ENCODE measurements at places on chromosomes 2 and 18. TPM values are rescaled to one million over a fixed set of nuclear protein-coding genes. Genes with fewer than 3 reads are reported as not detected.

The IL36RN gene
- not detected for total RNA-seq

The SCN3A gene
- total RNA-seq, result not detected

The IL37 gene
- not detected for total RNA-seq

The BUB1 gene
- 140 TPM for total RNA-seq

DNA sequence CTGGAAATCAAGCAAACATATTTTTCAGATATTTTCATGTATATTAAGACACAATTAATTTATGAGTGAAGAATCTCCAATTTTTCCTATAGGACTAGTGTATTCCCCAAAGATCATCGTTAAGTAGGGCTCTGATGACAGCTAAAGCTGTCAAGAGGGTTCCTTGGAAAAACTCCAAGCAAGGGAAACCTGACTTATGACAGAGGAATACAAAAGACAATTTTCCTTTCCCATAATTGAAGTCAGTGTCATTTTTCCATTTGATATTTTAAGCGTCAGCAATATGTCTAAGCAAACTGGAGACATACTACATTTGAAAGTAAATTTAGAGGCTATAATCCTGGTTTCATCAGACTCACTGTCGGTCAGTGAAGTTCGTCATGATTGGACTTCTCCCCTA is 36.1 kb downstream of the RIT2 start:
- DNase-seq, result no peak
- no peak overlapping the region for H3K27ac ChIP-seq
- H3K27me3 ChIP-seq, result no peaks in the 10 kb centered on the region
- no peaks in the 10 kb centered on the region for H3K4me1 ChIP-seq
- H3K36me3 ChIP-seq, result no peaks in the 10 kb centered on the region

GRCh38 chr2:98771721-98772524 is 41.0 kb upstream of the MGAT4A start:
- H3K4me1 ChIP-seq, result peaks cover 71% of the 10 kb centered on the region
- DNase-seq, result peak; percentile 84
- H3K4me3 ChIP-seq, result peak overlapping the region; percentile 94

DNA sequence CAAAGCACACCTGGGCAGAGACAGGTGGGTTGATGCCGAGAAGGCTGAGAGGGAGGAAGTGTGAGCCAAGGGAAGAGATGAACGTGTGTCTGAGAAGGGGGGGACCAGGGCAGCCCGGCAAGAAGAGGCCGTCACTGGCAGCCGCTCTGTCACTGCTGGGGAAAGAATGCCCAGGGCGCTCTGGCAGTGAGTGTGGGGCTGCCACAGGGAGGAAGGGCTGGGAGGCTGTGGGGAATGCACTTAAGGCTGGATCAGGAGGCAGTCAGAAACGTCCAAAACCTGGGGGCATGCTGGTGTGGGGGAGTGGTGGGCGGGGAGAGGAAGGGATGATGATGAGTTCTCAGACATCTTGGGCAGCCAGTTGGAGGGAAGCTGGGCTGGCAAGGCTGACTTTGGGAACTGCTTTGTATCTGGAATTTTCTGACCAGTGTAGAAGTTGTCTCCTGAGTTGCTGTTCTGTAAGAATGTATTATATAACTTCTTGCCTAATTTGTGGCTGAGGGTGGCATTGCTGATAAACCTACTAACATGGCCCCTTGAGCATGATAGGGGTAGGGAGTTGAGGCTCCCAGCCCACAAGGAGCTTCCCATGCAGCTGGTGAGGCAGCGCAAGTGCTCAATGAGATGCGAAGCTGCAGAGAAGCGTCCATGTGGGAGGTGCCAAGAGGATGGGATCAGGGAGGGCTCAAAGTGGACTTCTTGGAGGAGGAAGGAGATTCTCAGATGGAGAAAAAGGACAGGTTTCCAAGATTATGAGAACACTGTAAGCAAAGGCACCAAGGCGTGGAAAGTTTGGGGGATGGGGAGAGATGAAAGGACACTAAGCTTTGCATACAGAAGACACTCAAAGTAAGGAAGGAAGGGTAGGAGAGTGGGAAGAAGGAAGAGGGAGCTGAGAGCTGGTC is 185.1 kb upstream of the HAAO start:
- peaks cover 5% of the 10 kb centered on the region for H3K27me3 ChIP-seq
- no peak overlapping the region for H3K4me3 ChIP-seq
- H3K36me3 ChIP-seq, result no peaks in the 10 kb centered on the region

GRCh38 chr2:42029171-42029570 is 18.6 kb upstream of the PKDCC start:
- no peak overlapping the region for H3K27ac ChIP-seq
- peaks cover 8% of the 10 kb centered on the region for H3K4me1 ChIP-seq
- H3K4me3 ChIP-seq, result no peak overlapping the region
- peaks cover 16% of the 10 kb centered on the region for H3K27me3 ChIP-seq
- no peaks in the 10 kb centered on the region for H3K36me3 ChIP-seq

GRCh38 chr2:104840156-104840555 is 13.8 kb upstream of the POU3F3 start:
- H3K27me3 ChIP-seq, result peaks cover 29% of the 10 kb centered on the region
- H3K27ac ChIP-seq, result no peak overlapping the region
- H3K36me3 ChIP-seq, result peaks cover 4% of the 10 kb centered on the region
- no peak for DNase-seq

GRCh38 chr2:168190590-168191336 is 56.6 kb downstream of the STK39 start:
- H3K27ac ChIP-seq, result no peak overlapping the region
- no peak for DNase-seq
- peaks cover 65% of the 10 kb centered on the region for H3K4me1 ChIP-seq
- peaks cover 12% of the 10 kb centered on the region for H3K36me3 ChIP-seq
- no peak overlapping the region for H3K4me3 ChIP-seq
- no peaks in the 10 kb centered on the region for H3K27me3 ChIP-seq

GRCh38 chr18:51711298-51711889 is 513.9 kb upstream of the MEX3C start:
- DNase-seq, result no peak
- no peak overlapping the region for H3K4me3 ChIP-seq
- no peaks in the 10 kb centered on the region for H3K27me3 ChIP-seq

DNA sequence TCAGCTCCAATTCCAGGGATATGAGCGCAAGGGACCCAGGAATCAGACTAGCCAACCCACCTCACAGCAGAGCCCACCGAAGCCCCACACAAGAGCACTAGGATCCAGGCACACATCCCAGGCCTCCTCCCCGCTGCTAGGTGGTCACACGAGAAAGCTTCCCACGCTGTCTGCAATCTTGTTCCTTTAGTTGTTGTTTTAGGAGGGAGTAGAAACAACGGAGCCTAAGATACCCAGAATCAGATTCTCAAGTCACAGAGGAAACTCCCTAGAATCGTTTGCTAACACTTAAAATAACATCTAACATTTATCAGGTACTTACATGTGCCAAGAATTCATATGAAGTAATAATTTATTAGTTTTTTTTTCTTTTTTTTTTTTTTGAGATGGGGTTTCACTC is 9.7 kb upstream of the ATL2 start:
- H3K27ac ChIP-seq, result no peak overlapping the region
- DNase-seq, result no peak
- H3K4me3 ChIP-seq, result no peak overlapping the region
- H3K36me3 ChIP-seq, result peaks cover 3% of the 10 kb centered on the region
- peaks cover 24% of the 10 kb centered on the region for H3K4me1 ChIP-seq

DNA sequence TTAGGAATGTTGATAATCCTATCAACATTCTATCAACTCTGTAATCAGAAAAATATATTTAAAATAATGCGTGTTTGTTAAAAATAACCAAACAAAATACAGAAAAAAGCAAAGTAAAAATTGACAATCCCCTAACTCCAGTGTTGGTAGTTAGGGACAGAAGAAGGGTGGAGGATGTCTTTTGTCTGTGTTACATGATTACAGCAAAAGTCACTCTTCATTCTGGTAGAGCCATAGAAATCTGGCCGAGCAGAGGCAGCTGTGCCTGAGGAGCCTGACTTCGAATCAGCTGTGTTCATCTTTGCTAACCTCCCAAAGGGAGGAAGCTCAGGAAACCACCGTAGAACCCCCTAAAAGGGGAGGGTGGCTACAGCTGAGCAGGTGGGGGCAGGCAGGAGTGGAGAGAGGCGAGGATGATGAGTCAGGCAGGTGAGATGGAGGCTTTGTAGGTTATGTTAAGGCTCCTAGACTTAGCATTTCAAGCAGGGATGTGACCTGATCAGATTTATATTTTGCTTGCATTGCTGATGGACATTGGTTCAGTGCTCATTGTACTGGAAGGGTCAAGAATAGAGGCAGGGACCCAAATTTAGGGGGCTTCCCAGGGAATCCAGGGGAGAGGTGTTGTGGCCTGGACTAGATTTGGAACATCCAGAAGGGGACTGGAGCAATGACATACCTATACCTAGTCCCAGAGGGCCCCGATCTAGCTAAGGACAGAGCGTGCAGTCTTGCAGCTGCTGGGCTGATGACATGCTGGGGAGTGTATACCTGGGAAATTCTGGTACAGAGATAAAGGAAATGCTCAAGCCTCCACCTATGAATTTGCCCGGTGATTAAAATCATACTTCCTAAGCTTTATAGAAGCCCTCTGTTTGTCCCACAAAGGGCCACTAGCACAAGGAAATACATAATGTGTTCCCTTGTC is 95.7 kb downstream of the NEDD4L start:
- H3K36me3 ChIP-seq, result no peaks in the 10 kb centered on the region
- no peak overlapping the region for H3K27ac ChIP-seq
- DNase-seq, result no peak
- no peak overlapping the region for H3K4me3 ChIP-seq
- peaks cover 18% of the 10 kb centered on the region for H3K4me1 ChIP-seq
- peaks cover 14% of the 10 kb centered on the region for H3K27me3 ChIP-seq

GRCh38 chr2:199230091-199230490 is 227.6 kb downstream of the SATB2 start:
- no peak for DNase-seq
- no peak overlapping the region for H3K4me3 ChIP-seq
- no peak overlapping the region for H3K27ac ChIP-seq
- H3K36me3 ChIP-seq, result no peaks in the 10 kb centered on the region
- H3K27me3 ChIP-seq, result no peaks in the 10 kb centered on the region
- no peaks in the 10 kb centered on the region for H3K4me1 ChIP-seq

DNA sequence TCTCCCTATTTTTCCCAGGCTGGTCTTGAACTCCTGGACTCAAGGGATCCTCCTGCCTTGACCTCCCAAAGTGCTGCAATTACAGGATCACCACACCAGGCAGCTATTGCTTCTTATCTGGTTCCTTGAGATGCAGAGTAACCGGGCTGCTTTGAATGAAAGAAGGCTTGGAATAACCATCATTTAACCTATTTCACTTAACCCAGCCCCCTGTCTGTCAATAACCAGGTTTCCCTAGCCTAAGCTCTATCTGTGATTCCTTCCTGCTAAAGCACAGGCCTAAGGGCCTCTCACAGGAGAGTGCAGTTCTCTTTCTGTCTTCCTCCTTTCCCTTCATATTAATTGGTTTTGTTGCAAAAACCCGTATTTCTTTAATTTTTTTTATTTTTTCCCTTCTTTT is 393.5 kb upstream of the RAB12 start:
- no peak for DNase-seq
- no peak overlapping the region for H3K4me3 ChIP-seq
- H3K27me3 ChIP-seq, result no peaks in the 10 kb centered on the region
- H3K36me3 ChIP-seq, result no peaks in the 10 kb centered on the region
- no peak overlapping the region for H3K27ac ChIP-seq

DNA sequence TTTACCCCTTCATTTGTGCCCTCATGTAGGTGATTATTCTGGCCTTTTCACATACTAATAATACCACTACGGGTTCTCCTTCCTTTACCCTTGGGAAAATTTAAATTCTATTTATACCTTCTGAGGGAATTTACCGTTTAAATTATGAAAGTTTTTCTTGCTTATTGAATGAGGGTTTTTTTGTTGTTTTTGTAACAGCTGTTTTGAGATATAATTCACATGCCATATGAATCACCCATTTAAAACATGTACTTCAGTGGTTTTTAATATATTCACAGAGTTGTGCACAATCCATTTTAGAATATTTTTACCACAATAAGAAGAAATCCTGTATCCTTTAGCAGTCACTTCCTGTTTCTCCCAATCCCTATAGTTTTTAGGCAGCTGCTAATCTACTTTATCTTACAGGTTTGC is 54.7 kb downstream of the EML4 start:
- peaks cover 13% of the 10 kb centered on the region for H3K36me3 ChIP-seq
- no peak overlapping the region for H3K27ac ChIP-seq
- no peak for DNase-seq
- no peaks in the 10 kb centered on the region for H3K27me3 ChIP-seq
- H3K4me1 ChIP-seq, result peaks cover 15% of the 10 kb centered on the region
- H3K4me3 ChIP-seq, result no peak overlapping the region

DNA sequence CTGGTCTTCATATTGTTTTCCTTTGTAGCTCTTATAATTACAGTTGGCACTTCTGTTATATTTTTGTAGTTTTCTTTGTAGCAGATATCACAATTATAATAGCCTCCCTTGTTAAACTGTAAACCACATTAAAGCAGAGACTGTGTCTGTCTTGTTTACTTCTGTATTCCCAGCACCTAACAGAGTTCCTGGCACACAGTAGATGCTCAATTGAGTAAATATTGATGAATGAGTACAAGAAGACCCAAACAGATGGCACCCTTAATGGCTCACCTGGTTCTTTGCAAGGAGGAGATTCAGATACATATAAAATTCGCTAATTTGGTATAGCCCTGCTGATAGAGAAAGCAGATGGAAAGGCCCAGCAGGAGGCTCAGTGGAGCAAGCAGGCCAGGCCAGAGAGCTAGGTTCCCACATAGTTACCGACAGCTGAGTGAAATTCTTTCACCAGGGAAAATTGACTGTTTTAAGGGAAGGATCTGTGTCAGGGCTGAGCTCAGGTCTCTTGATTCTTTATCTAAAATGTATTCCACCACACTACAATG is 120.1 kb downstream of the NUP35 start:
- no peak for DNase-seq
- no peaks in the 10 kb centered on the region for H3K4me1 ChIP-seq
- peaks cover 2% of the 10 kb centered on the region for H3K27me3 ChIP-seq
- no peaks in the 10 kb centered on the region for H3K36me3 ChIP-seq
- H3K27ac ChIP-seq, result no peak overlapping the region

GRCh38 chr18:68083131-68083530 is 566.6 kb upstream of the DSEL start:
- H3K27me3 ChIP-seq, result no peaks in the 10 kb centered on the region
- no peak overlapping the region for H3K27ac ChIP-seq
- no peak for DNase-seq
